ENCODE measurements at places on chromosomes 4 and X. TPM values are rescaled to one million over a fixed set of nuclear protein-coding genes. Genes with fewer than 3 reads are reported as not detected.

The CTAG1B gene
- total RNA-seq: not detected

The SFRP2 gene
- not detected for total RNA-seq

The PABPC5 gene
- 0.76 TPM for total RNA-seq

The KIAA1210 gene
- total RNA-seq: not detected

The XPNPEP2 gene
- total RNA-seq: 1.3 TPM

The NPY2R gene
- not detected for total RNA-seq

The WDR17 gene
- total RNA-seq: 2.8 TPM

The ATXN3L gene
- not detected for total RNA-seq

The TLR2 gene
- total RNA-seq: 97.8 TPM

The LIAS gene
- 8.8 TPM for total RNA-seq

The USP26 gene
- total RNA-seq: not detected

The PARM1 gene
- 54.4 TPM for total RNA-seq

The PPEF2 gene
- not detected for total RNA-seq

The ITIH6 gene
- total RNA-seq: not detected

The APLN gene
- not detected for total RNA-seq

The TRIM60 gene
- total RNA-seq: not detected

The RAB39B gene
- total RNA-seq: 1.2 TPM

The BMP2K gene
- total RNA-seq: 34.2 TPM

The CDX4 gene
- total RNA-seq: not detected

The CNKSR2 gene
- 6.4 TPM for total RNA-seq

The AFP gene
- total RNA-seq: not detected

The TMEM156 gene
- not detected for total RNA-seq

The NEUROG2 gene
- total RNA-seq: not detected

The RASL11B gene
- total RNA-seq: not detected

The SMAD1 gene
- 39.8 TPM for total RNA-seq

The CTSO gene
- 25.1 TPM for total RNA-seq

The DCAF8L2 gene
- total RNA-seq: not detected

The ARHGAP4 gene
- total RNA-seq: 37.0 TPM

The ALPK1 gene
- 24.2 TPM for total RNA-seq

The ASB9 gene
- total RNA-seq: 3.7 TPM

The TRO gene
- 2.0 TPM for total RNA-seq

The SSX4 gene
- not detected for total RNA-seq

The NEIL3 gene
- not detected for total RNA-seq

The TFE3 gene
- total RNA-seq: 44.4 TPM

The SYTL4 gene
- 7.4 TPM for total RNA-seq

The ZNF280C gene
- total RNA-seq: 3.3 TPM

The LRPAP1 gene
- total RNA-seq: 265 TPM

The EVC2 gene
- 4.7 TPM for total RNA-seq

The SH3TC1 gene
- total RNA-seq: 193 TPM

The GAGE12E gene
- not detected for total RNA-seq

The GRIA3 gene
- total RNA-seq: not detected

The CRLF2 gene
- 0.44 TPM for total RNA-seq

The MAGEC2 gene
- total RNA-seq: not detected

The VCX3A gene
- total RNA-seq: not detected
